C1 segment of cervical spinal cord (tissue), 14 donors: ENCODE measurements at places on chromosomes 12 and 14.

- no peak for DNase-seq
Measured at GRCh38 chr12:25069224-25069623, 120.3 kb upstream of the BCAT1 start.

DNA sequence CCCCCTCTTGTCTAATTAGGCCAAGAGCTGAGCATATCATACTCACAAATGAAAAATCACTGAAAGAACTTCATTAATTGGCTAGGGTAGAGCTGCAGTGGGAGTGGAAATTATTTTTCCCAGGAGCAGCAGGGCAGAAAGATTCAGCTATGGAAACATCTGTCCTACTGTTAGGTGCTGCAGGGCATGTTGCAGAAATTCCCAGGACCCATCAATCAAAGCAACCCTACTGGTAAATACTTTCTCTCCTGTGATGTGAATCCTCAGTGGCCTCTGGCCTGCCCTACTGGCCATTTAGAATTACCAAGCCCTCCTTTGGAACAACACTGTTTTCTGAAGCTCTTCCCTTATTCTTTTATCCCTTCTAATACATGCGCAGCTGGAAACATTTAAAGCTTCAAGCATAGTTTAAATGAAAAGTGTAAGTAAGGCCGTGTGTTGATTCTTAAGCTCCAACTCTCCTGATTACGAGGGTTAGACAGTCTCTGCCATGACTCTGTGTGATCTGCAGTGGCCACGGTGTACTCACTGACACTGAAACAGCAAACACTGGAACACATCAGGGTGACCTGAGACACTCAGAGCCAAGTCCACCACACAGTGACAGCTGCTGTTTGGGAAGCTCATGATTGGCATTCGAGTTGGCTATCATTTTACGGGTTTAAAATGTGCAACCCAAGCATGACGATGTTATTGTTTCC, 62.6 kb upstream of the TMCC3 start:
- no peak for DNase-seq

DNA sequence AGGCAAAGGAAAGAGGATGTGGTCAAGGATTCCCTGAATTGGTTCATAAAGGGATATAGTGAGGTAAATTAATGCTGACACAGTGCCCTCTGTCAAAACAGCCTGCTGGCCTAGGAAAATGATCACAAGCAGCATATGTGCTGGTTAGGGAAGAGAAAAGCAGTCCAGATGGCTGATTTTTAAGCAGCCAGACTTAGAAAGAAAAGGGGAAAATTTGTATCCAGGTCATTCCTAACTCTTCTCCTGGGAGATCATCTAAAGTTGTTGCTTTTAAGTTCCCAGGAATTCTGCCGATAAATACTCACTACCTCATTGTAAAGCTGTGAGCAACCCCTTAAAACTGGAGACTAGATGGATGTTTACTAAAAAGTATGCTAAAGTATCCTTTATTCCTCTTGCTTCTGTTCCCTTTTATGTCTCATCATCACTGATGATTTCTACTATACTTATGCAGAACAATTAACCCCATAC, 46.4 kb upstream of the CNOT2 start:
- no peak for DNase-seq

DNA sequence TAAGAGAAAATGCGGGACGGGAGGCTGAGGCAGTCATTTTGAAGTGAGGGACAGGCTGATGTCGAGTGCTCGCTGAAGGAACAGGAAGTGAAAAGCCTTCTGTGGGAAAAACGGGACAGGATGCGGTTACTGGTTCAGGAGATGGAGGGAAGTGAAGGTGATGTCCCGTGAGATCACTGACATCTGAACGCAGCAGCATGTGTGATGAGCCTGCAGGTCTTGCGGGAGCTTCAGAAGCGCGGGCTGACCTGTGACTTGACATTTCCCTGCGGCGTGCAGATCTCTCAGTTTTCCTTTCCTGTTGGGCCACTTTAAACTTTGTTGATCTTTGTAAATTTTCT, 77.8 kb downstream of the DDX51 start:
- DNase-seq: no peak

- DNase-seq: no peak
Measured at GRCh38 chr12:116376354-116377193, 99.1 kb upstream of the MED13L start.
